Activated CD4-positive, alpha-beta T cell treated with anti-CD3 and anti-CD28 coated beads, Interleukin-2, amount 10 ng/mL, durations not matched to agents 24 days and 14 days (primary cell): ENCODE measurements at places on chromosomes 16 and 17. TPM values are rescaled to one million over a fixed set of nuclear protein-coding genes. Genes with fewer than 3 reads are reported as not detected.
A peak's percentile ranks its signal among the peaks of the same experiment; 100 is the strongest.

TMEM92 gene
- 0.44 and 0.47 TPM in 2 replicates for total RNA-seq

- peak; percentile 36 for DNase-seq
Observed at GRCh38 chr17:13222975-13223374, 205.1 kb upstream of the ELAC2 start.

- DNase-seq: no peak
Observed at GRCh38 chr17:81573794-81574642, 21.9 kb upstream of the FAAP100 start.

GRCh38 chr16:58507963-58508670, 7.2 kb upstream of the SETD6 start:
- no peak for DNase-seq

DNA sequence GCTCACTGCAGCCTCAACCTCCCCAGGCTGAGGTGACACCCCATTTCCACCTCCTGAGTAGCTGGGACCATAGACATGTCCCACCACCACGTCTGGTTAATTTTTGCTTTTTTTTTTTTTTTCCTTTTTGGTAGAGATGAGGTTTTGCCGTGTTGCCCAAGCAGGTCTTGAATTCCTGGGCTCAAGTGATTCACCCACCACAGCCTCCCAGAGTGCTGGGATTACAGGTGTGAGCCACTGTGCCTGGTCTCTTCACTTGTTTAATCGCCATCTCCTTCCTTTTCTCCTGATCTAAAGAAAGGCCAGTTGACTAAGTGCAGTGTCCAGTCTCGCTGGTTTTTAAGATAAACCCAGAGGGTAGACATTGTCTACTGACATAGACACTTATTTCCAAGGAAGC, 152.0 kb downstream of the C16orf95 start:
- no peak for DNase-seq

TLCD3B gene
- total RNA-seq: 1.5 and 1.8 TPM in 2 replicates

GRCh38 chr17:55171634-55172328, 93.0 kb upstream of the HLF start:
- DNase-seq: peak; percentile 22

KSR1 gene
- total RNA-seq: 104 TPM in 2 replicates

GRCh38 chr17:58184308-58184985, 8.1 kb upstream of the EPX start:
- DNase-seq: no peak

DNA sequence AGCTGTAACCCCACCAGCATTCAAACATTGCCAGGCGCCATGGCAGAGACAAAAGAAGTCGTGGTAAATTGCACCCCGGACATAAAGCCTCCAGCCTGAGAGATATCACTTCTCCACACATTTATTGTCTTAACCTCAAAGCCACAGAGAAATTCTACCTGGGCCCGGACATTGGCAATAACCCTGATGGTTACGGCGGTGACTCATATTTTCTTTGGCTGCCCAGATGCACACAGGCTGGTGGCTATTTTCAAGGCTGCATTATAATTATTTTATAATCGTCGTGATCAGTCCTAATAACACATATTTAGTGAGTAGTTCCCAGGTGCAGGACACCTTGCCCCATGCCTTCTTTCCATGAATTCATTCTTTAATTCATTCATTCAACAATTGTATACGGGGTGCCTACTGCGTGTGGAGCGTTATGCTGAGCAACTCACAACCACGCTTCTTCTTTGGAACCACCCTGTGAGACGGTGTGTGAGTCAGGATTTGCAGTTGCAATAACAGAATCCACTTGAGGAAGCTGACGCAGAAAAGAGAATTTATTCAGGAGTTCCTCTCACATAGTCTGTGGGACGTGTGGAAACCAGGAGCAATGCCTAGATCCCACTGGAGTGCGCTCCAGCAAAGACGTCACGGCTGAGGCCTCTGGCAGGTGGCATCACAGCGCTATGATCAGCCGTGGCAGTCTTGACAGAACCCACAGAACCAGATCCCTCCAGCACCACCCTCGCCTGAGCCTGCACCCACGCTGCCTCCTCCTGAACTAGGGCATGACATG, 245.7 kb downstream of the FOXL1 start:
- DNase-seq: no peak

- no peak for DNase-seq
Observed at GRCh38 chr17:77316191-77316641, 175.4 kb downstream of the SEC14L1 start.

- peak; percentile 73 for DNase-seq
Observed at GRCh38 chr17:35080536-35080935, 17.0 kb upstream of the RFFL start.

GRCh38 chr16:79640513-79641360, 40.2 kb upstream of the MAF start:
- peak; percentile 82 for DNase-seq

DNA sequence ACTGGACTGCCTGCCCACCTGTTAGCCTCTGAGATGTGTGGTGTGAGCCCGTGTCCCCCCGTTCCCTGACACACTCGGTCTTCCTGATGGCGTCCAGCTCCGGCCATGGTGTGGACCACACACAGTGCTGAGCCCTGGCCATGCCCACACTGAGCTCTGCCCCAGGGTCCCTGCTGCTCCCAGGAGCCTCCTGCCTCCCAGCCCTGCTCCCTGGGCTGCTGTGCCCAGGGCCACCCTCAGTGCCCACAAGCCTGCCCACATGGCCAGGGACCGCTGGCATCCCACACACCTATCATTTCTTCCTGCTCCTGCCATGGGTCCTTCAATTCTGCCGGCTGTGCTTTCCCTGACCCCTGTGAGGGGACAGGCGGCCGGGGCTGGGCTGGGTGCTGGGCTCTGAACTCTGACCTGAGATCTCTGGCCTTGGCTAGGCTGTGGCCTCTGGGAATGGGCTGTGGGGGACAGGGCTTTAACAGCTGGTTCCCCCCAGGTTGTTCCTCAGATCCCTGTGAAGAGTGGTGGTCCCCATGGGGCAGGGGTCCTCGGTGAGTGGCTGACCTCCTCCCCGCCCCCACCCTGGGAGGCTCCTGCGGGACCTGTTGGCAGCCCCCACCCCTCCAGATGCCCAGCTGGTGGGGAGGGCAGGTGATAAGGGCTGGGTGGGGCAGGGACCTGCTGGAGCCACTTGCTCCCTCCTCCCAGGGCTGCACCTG, 4.0 kb downstream of the CEMP1 start:
- no peak for DNase-seq

MMP28 gene
- total RNA-seq: not detected in 2 replicates

- no peak for DNase-seq
Observed at GRCh38 chr16:16073891-16074881, 124.8 kb downstream of the ABCC1 start.

XPO6 gene
- total RNA-seq: 230 and 245 TPM in 2 replicates

- DNase-seq: no peak
Observed at GRCh38 chr17:28991779-28992178, 14.1 kb downstream of the SEZ6 start.

DNA sequence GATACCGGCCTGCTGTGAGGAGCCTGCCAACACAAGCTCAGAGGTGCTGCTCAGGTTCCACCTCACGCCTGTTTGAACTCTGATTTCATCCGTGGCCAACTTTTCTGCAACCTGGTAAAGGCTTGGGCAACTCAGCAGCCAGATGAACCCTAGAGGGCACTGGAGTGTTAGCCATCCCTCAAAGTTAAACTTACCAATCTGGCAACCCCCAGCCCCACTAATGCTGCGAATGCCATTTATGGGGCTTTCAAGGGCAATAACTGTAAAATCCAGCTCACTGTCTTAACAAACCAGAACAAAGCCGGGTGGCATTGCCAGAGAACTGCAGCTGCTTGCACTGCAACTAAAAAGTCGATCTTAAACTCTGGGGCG, 105.5 kb downstream of the AXIN2 start:
- peak; percentile 65 for DNase-seq

GRCh38 chr17:74754832-74755231, 6.4 kb downstream of the NHERF1 start:
- DNase-seq: no peak

ANKRD11 gene
- 152 TPM in 2 replicates for total RNA-seq

SMTNL2 gene
- not detected in 2 replicates for total RNA-seq

- peak; percentile 74 for DNase-seq
Observed at GRCh38 chr17:77441940-77442339, 301.2 kb downstream of the SEC14L1 start.

CCL14 gene
- not detected in 2 replicates for total RNA-seq

PTX4 gene
- total RNA-seq: not detected in 2 replicates

DNA sequence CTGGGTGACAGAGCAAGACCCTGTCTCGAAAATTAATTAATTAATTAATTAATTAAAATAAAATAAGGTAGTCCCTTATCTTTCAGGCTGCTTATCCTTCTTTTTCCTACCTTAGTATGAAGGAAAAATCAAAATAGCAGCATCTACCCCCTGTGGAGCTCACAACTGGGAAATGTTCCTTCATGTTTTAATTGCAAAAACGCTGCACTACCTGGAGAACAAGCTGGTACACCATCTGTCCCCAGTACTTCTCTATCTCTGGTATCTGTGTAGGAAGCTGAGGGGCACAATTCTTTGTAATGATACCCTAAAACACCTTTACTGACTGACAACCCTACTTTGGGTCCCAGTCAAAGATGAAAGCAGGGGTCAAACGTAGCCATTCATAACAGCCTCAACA, 55.1 kb upstream of the MNT start:
- DNase-seq: no peak

- peak; percentile 79 for DNase-seq
Observed at GRCh38 chr17:81295676-81296381, 722 bp upstream of the SLC38A10 start.

STH gene
- not detected in 2 replicates for total RNA-seq

GRCh38 chr17:47096343-47096742, 92.8 kb downstream of the CDC27 start:
- no peak for DNase-seq

GRCh38 chr17:36550491-36551417, 6.0 kb downstream of the GGNBP2 start:
- DNase-seq: no peak

DNA sequence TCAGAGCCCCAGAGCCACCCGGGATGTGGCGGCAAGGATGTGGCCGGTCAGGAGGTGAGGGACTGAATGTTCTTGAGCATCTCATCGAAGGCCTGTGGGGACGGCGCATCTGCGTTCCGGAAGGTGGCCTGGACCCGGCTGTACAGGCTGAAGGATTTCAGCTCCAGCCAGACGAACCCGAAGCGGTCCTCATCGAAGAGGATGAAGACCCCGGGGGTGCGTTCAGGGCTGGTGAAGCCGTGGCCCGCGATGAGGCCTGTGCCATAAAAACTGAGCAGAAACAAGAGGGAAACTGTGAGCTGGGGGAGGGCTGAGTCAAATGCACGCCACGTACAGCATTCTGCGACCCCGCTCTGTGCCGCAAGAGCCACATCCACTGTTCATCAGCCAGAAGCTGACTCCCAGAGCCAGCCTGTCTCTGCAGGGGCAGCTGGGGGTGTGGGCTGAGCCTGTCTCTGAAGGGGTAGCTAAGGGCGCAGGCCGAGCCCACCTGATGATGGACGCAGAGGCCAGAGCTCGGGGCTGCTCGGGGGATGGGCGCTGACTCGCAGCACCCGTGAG, 14.1 kb upstream of the C16orf95 start:
- no peak for DNase-seq

TVP23B gene
- total RNA-seq: 34.9 and 38.4 TPM in 2 replicates

DNA sequence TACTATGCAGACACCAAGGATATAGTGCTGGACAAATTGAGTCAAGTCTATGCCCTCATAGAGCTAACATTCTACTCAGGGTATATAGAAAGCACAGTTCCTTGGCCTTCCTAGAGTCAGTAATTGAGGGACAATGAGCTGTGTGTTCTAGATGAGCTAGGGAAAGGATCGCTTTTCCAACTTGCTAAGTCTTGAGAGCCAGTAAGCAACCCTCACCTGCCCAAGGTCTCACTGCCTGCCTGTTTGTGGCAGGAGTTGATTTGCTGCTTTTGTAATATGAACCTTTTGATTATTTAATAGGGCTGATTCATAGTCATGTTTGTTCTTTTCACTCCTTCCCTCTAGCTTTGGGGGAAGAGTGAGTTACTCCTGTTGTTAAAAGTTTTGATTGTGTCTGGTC, 6.5 kb downstream of the DDX42 start:
- DNase-seq: no peak

MYL4 gene
- not detected in 2 replicates for total RNA-seq

DNA sequence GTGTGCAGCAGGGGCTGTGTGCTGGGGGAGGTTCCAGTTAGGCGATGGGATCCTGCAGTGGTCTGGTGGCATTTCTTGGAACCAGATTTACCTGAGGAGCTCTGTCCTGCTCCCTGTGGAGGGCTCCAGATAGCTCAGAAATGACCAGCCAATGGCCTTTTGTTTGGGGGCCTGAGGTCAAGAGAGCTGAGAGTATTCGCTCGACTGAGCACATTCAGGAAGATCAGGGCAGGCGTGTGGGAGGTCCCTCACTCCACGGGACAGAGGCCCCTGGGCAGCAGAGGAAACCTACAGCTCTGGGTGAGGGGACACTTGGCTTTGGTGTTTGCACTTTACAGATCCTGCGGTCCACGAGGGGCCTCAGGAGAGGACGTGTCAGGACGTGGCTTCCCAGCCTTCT, 18.2 kb downstream of the DEF8 start:
- no peak for DNase-seq

DNA sequence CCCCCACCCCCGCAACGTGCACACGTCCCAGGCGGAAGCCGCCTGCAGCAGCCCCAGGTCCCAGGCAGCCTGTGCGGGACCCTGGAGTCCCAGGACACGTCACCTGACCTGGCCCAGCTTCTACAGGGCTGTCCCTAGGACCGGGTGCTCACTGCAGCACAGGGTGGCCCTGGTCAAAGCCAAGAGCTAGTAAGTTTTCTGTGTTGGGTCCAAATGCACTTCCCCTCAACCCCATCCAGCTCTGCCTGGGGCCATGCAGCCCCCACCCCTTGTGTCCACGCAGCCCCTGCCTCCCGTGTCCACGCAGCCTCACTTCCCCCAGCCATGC, 22.1 kb upstream of the PVALEF start:
- no peak for DNase-seq

GRCh38 chr16:2591476-2592240, 53.8 kb downstream of the PDPK1 start:
- no peak for DNase-seq

MAF gene
- total RNA-seq: 61.5 and 62.8 TPM in 2 replicates

- DNase-seq: no peak
Observed at GRCh38 chr16:85413691-85414663, 199.1 kb upstream of the GSE1 start.

JPH3 gene
- total RNA-seq: 0.19 TPM in 1 of 2 replicates, not detected in the other

DNA sequence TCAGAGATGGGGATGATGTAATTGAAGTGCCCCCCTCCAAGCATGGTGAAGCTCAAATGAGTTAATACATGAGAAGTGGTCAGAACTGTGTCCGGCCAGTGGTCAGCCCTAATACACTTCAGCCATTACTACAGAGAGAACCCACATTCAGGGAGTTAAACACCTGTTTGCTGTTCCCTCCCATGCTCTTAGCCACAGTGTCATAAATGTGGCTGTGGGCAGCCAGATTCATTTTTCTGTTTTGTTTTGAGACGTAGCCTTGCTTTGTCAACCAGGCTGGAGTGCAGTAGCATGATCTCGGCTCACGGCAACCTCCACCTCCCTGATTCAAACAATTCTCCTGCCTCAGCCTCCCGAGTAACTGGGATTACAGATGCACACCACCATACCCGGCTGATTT, 139.9 kb downstream of the DNAH9 start:
- DNase-seq: no peak

KRT17 gene
- not detected in 2 replicates for total RNA-seq

PRSS27 gene
- 1.8 and 2.0 TPM in 2 replicates for total RNA-seq

- DNase-seq: peak; percentile 63
Observed at GRCh38 chr16:3797904-3798811, 80.8 kb upstream of the TRAP1 start.

CCDC144A gene
- 2.4 and 2.9 TPM in 2 replicates for total RNA-seq

KIF2B gene
- total RNA-seq: not detected in 2 replicates

IKZF3 gene
- 14.7 and 15.9 TPM in 2 replicates for total RNA-seq

SLC5A11 gene
- not detected in 2 replicates for total RNA-seq

- no peak for DNase-seq
Observed at GRCh38 chr16:24367186-24367710, 111.1 kb downstream of the CACNG3 start.

- DNase-seq: no peak
Observed at GRCh38 chr17:29020576-29020975, 14.7 kb upstream of the SEZ6 start.

KRTAP3-1 gene
- total RNA-seq: not detected in 2 replicates
